Esophagus (tissue), 2 donors: ENCODE measurements at places on chromosomes 1 and 21. TPM values are rescaled to one million over a fixed set of nuclear protein-coding genes. Genes with fewer than 3 reads are reported as not detected.

Gene OR2L2
- not detected for polyA plus RNA-seq

Gene SRGAP2C
- 2.0 TPM for polyA plus RNA-seq

Gene ARHGEF10L
- polyA plus RNA-seq: 64.4 TPM

Gene ENAH
- polyA plus RNA-seq: 6.9 TPM

Gene CITED4
- polyA plus RNA-seq: 21.8 TPM

Gene MCOLN2
- 0.79 TPM for polyA plus RNA-seq

Gene FLG
- 34.7 TPM for polyA plus RNA-seq

Gene MRPL9
- polyA plus RNA-seq: 53.9 TPM

Gene L1TD1
- 0.01 TPM for polyA plus RNA-seq

Gene COL24A1
- polyA plus RNA-seq: 0.14 TPM

Gene LRRC38
- 0.04 TPM for polyA plus RNA-seq

Gene CCDC17
- polyA plus RNA-seq: 1.4 TPM

Gene SLC44A3
- 7.4 TPM for polyA plus RNA-seq

Gene RGS13
- polyA plus RNA-seq: 0.22 TPM

Gene LRRC8C
- 0.69 TPM for polyA plus RNA-seq

Gene SLC30A1
- 3.5 TPM for polyA plus RNA-seq

Gene SLC2A5
- 3.6 TPM for polyA plus RNA-seq

Gene TCP10L
- polyA plus RNA-seq: 0.15 TPM

Gene RGS5
- 7.1 TPM for polyA plus RNA-seq

Gene CCDC27
- polyA plus RNA-seq: not detected

Gene MATN1
- polyA plus RNA-seq: 0.02 TPM

Gene SELL
- 0.19 TPM for polyA plus RNA-seq

Gene C1orf56
- polyA plus RNA-seq: 2.9 TPM

Gene PROK1
- polyA plus RNA-seq: 0.10 TPM

Gene C4BPA
- not detected for polyA plus RNA-seq

Gene TLCD4
- 0.46 TPM for polyA plus RNA-seq

Gene OMA1
- 10.6 TPM for polyA plus RNA-seq

Gene NHLH2
- polyA plus RNA-seq: 1.3 TPM

Gene ZMPSTE24
- 14.4 TPM for polyA plus RNA-seq

Gene PTPN22
- polyA plus RNA-seq: 0.76 TPM

Gene F5
- 0.02 TPM for polyA plus RNA-seq

Gene AQP10
- 0.02 TPM for polyA plus RNA-seq

Gene ADAM30
- polyA plus RNA-seq: not detected

Gene MIXL1
- polyA plus RNA-seq: not detected

Gene ZNF648
- not detected for polyA plus RNA-seq

Gene SMCP
- not detected for polyA plus RNA-seq

Gene PCP4L1
- polyA plus RNA-seq: 10.0 TPM

Gene PSRC1
- polyA plus RNA-seq: 6.3 TPM

Gene DLGAP3
- 0.10 TPM for polyA plus RNA-seq

Gene MEAF6
- 28.8 TPM for polyA plus RNA-seq

Gene EPRS1
- 45.1 TPM for polyA plus RNA-seq

Gene NEGR1
- polyA plus RNA-seq: 0.59 TPM

Gene TRIM45
- polyA plus RNA-seq: 1.2 TPM

Gene DRAXIN
- polyA plus RNA-seq: 0.02 TPM

Gene RASSF5
- 27.3 TPM for polyA plus RNA-seq

Gene BACE2
- polyA plus RNA-seq: 23.2 TPM

Gene DNAI4
- 0.36 TPM for polyA plus RNA-seq

Gene PAQR6
- polyA plus RNA-seq: 7.7 TPM

Gene ZFP69
- polyA plus RNA-seq: 3.1 TPM
